Stimulated activated CD4-positive, alpha-beta T cell treated with anti-CD3 and anti-CD28 coated beads, Interleukin-4, amount 100 ng/mL, for 4 hours (primary cell): ENCODE measurements at places on chromosomes 1 and 21.

- DNase-seq: no peak
Observed at GRCh38 chr1:12553963-12554362, 64.0 kb downstream of the DHRS3 start.

DNA sequence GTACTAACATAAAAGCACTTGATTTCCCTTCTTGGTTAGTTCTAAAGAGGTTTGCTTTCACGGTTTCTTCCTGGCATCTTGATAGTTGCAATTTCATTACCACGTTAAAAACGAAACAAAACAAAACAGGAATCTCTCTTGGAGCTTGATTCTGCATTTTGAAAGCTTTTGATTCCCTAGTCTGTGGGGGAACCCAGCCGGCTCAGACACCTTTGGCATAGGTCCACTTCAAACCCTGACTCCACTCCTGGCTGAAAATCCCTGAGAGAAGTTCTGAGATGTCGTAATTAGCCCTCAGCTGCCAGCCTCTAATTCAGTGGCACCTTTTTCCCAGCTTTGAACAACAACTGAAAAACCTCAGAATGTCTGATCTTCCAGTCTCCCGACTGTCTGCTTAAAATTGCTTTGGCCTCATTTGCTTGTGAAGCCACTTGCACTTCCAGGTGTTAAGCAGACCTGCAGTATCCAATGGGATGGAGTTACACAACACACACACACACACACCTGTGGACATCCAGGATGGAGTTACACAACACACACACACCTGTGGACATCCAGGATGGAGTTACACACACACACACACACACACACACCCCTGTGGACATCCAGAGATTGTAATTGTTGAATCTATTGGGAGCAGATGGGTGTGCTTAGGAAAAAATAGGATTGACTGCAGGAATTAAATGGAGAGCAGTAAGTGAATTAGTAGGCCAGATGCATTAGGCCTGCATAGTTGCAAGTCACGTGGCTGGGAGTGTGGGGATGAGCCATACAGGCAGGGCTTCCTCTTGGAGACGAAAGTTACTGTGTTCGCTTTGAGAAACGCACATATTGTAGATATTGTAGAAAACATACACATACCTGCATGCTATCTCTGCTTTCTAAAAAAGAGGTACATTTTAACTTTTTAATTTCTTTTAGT is 285.6 kb upstream of the FMN2 start:
- DNase-seq: no peak

- DNase-seq: no peak
Observed at GRCh38 chr1:224267925-224268324, 62.0 kb downstream of the NVL start.

DNA sequence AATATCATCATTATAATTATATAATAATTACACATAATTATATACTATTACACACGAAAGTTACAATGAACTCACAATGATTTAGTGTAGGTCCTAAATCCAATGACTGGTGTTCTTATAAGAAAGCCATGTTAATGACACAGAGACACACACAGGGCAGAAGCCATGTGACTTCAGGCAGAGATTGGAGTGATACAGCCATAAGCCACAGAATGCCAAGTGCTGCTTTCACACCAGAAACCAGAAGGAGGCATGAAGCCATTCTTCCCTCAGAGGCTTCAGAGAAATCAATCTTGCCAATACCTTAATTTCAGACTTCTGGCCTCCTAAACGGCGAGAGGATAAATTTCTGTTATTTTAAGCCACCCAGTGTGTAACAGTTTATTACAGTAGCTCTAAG is 147.4 kb upstream of the KRTAP19-8 start:
- DNase-seq: no peak

DNA sequence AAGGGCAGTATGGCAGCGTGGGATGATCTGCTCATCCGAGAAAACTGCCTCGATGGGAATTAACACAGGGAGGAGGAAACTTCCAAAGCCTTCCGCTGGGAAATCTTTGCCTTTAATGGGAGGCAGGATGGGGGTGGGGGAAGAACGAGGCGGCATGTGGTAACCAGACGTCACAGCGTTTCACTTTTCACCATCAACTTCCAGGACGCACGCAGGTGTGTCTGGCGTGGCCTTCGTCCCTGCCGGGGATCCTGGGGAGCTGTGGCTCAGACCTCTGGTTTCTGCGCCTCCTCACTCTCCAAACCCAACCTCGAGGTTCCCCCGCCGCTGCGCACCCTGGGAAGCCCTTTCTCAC is 282 bp downstream of the RSPH1 start:
- DNase-seq: no peak

DNA sequence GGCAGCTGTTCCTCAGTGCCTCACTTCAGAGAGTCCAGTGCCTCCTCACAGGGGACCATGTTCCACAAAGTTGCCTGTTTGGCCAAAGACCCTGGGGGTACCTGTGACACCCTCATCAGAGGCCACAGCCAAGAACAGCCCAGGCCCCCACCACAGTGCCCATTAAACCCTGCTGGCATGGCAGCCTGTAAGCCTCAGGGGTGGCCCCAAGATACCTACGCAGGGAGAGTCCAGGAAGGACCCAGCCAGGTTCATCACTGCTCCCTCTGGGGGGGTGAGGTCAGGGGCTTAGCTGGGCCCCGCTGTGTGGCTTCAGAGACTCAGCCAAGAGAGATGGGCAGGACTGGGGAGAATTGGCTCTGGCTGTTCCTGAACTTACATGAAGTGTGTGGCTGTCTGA is 19.1 kb upstream of the PRDM16 start:
- DNase-seq: no peak

GRCh38 chr1:10838541-10838940 is 42.1 kb upstream of the CASZ1 start:
- no peak for DNase-seq

- no peak for DNase-seq
Observed at GRCh38 chr1:202553560-202554038, 156.7 kb downstream of the SYT2 start.

GRCh38 chr1:15056515-15057285 is 96.8 kb upstream of the TMEM51 start:
- DNase-seq: no peak

- no peak for DNase-seq
Observed at GRCh38 chr1:199403531-199404116, 623.9 kb upstream of the NR5A2 start.

- DNase-seq: no peak
Observed at GRCh38 chr1:90838720-90839119, 121.6 kb upstream of the BARHL2 start.

DNA sequence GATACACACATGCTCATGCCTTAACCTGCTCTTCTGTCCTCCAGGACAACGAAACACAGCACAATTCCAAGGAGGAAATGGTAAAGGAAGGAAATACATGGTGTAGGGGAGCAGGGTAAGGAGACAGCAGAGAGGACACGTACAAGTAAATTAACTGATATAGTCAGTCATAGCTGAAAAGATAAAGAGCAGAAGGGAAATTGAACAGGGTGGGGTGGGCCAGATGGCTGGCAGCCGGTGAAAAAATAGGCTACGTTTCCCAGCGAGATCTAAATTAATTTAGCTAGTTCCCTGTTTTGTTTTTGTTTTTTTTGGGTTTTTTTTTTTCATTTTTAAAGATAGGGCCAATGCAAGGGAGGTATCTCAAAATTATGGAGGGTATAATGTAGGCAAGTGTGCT is 109.2 kb downstream of the FAM78B start:
- DNase-seq: no peak

- DNase-seq: no peak
Observed at GRCh38 chr1:228497206-228497605, 10.0 kb downstream of the RNF187 start.

- no peak for DNase-seq
Observed at GRCh38 chr1:25090707-25091422, 141.4 kb downstream of the SYF2 start.

GRCh38 chr1:25688390-25689119 is 72.0 kb downstream of the MAN1C1 start:
- DNase-seq: no peak

DNA sequence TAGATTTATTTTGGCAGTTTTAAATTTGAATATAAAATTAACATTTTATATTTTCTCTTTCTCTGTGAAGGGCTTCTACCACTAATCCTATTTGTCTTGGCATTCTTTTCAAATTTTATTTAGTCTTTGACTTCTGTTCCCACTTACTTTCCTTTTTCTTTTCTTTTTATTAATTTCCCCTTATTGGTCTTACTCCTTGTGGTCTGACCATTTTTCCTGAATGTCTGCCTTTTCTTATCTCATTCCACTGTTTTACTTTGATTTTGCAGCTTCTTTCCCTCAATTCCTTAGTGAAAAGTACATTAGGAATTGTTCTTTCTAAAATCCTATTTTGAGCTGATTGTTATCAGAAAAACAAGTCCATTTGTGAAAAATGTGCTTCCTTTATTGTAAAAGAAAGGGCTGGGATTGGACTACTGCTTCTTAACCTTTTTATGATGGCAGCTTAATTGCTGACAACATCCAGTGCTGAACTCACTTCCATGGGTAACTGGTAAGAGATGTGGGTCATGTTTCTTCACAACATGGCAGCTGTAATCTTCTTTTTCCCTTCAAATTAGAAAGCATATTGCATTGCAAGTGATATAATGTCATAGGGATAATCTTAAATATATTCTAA is 284.6 kb downstream of the DNM3 start:
- no peak for DNase-seq

DNA sequence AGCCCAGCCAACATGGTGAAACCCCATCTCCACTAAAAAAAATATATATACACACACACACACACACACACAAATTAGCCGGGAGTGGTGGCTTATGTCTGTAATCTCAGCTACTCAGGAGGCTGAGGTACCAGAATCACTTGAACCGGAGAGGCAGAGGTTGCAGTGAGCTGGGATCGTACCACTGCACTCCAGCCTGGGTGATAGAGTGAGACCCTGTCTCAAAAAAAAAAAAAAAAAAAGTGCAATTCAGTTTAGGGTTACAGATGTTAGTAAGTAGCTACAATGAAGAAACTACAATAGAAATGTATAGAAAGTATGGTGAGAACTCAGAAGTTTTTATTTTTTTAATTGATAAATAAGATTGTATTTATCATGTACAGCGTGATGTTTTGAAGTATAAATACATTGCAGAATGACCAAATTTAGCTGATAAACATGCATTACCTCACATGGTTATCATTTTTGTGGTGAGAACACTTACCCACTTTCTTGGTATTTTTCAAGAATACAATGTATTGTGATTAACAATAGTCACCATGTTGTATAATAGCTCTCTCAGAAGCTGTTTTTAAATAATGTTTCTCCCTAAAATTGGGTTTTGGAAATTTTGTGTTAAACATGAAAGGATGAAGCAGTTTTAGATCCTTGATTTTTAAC is 17.9 kb downstream of the KDM1A start:
- DNase-seq: no peak

DNA sequence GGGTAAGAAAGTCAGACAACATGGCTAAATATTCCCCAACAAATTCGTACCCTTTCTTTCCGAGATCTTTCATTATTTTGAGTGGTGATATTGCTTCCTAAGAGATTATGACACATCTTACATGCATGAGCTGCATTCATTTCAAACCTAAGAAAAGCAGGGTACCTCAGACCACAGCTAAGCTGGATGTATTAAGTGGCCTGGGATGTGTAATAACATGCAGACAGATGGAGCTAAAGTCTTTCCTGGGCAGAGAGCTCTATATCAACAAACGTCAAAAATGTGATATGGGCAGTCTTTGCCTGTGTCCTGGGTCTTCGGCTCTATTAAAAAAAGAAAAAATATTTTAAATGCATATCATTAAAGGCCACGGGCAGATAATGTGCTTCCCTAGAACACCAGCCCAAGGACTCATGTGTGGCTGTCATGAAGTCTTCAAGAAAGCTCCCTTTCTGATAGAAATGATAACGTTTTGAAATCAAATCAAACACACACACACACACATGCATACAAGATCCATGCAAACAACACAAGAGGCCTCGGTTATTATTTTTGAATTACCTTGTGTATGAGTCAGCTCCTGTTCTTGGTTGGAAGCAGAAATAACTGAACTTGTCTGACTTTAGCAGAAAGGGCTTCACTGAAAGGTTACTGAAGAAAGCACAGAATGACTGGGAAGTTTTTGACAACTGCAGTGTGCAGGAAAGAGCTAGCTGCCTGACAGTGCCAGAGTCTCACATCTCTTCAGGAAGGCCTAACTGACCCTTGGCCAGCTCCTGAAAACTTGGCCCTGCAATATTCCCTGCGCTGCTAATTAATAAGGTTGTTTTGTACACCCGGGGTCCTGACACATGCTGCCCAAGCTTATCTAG is 231.2 kb downstream of the DSCAM start:
- DNase-seq: no peak

DNA sequence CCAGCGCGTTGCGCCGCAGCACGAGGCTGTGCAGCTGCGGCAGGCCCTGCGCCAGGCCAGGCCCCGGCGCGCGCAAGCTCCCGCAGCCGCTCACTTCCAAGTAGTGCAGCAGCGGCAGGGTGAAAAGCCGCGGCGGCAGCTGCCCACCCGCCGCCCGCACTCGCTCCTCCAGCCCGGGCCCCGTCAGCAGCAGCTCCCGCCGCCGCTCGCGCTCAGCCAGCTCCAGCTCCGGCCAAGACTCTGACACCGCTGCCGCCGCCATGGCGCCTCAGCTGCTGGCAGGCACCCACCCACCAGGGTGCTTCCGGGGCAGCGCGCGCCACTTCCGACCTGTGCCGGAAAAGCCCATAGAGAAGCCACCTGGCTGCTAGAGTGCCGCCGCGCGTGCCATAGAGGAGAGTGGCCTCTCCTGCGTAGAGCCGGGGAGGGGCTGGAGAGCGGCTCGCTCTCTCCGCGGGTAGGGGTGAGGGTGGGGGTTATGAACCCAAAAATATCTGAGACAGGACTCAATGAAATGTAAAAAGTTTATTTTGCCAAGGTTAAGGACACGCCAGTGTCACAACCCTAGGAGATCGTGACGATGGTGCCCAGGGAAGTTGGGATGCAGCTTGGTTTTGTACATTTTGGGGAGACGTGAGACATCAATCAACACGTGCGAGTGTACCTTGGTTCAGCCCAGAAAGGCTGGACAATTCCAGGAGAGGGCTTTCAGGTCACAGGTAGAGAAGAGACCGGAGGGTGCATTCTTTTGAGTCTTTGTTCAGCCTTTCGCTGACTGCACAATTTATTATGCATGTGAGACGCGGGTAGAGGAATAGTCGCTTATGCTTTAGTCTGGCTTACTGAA is at the start of gene LRRC47:
LRRC47 (minus strand) TSS at position 284 of the 847 bp plus-strand sequence; CDS start at position 262, 22 bp downstream.
- peak; percentile 92 for DNase-seq

- DNase-seq: no peak
Observed at GRCh38 chr1:185696422-185697150, 37.6 kb upstream of the HMCN1 start.

GRCh38 chr1:225848030-225848955 is 33.9 kb downstream of the TMEM63A start:
- no peak for DNase-seq

- DNase-seq: no peak
Observed at GRCh38 chr1:1166642-1167397, 6.9 kb upstream of the TTLL10 start.

- DNase-seq: peak; percentile 26
Observed at GRCh38 chr21:35840197-35840799, 220.0 kb downstream of the SETD4 start.
